ENCODE measurements at places on chromosomes 2 and 18.

DNA sequence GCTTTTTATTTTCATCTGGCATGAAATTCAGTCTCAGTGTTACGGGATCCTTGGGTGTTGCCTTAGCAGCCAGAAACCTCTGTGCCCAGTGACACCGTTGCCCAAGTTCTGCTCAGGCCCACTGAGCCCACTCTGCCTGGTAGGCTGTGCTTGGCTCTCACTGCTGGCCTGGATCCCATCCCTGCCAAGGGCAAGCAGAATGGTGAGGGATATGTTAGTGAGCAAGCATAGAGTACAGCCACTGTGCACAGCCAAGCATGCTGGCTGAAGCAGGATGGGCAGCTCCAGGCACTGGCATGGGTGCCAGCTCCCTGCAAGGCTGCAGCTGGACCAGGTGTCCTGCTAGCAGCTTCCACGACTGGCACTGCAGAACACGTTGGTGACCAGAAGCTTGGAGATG is 194.7 kb upstream of the TFPI start:
- DNase-seq: no peak

DNA sequence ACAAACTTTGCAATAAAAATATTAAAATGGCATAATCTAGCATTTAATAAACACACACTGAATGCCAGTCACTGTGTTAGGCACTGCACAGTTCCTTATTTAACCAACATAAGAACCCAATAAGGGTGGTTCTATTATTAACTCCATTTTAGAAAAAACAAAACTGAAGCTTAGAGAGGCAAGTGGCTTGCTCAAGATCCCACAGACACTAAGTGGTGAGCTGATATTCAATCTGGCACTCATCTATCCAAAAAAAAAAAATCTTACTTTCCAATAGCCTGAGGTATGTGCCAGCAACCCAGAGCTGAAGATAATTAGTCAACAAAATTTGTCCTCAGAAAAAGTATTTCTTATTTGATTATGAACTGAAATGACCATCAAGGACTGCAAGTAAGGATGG is 799 bp downstream of the CYTIP start:
- no peak for DNase-seq

- DNase-seq: no peak
Observed at GRCh38 chr2:158731386-158731785, 63.7 kb upstream of the DAPL1 start.

DNA sequence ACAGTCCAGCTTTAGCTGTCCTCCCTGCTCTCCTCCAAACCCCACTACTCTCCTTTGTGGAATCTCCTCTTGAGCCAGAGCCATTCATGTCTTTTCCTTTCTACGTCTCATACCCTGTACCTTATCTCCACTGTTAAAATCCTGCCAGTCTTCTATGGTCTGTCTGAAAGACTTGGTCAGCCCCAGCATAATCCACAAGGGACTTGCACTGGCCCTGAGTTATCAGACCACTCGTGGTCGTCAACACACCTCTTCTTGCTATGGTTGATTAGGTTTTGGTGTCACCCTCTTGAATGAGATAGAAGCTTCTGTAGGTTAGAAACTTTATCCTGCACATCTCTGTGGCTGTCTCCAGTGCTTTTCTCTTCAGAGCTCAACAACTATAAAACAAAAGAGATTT is 56.8 kb downstream of the MYO1B start:
- no peak for DNase-seq

DNA sequence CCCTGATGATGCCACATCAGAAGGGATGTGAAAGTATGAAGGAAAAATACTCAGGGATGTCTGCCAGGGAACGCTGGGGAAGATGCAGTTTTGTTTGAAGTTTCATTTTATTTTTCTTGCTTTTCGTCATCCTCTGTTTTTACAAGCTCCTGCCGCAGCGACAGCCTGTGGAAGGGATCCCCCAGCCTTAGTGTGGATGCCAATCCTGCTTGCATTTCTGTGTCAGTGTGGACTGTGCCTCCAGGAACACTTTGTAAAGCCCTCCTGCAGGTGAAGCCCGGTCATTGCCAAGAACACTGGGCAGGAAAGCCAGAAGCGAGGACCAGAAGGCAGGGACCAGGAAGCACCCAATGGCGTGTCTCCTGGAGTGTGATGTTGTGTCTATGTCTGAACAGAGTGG is 234.3 kb downstream of the SEPTIN10 start:
- no peak for DNase-seq

DNA sequence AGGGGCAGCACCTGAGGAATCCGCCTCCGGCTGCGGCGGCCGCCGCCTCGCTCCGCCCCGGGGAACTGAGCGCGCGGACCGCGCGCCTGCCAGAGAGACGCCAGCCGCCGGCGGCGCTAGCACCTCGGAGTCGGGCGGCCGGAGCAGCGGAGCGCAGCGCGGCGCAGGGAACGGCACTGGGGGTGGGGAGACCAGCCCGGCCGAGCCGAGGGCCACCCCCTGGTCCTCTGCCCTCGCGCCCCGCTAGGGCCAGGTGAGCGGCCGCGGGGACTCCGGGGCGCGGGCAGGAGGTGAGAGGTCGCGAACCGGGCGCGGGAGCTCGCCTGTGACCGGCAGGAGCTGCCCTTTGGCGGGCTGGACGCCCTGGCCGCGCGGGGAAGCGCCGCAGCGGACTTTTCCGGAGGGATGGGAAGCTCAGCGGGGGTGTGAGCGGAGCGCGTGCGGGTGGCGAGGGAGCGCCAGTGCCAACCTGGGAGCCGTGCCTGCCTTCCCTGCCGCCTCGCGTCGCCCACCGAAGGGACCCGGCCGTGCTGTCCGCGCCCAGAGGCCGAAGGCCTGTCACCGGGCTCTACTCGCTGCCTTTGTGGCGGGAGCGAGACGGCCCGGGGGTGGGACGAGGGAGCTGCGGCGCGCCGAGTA is at the start of gene GREB1L:
TSS of gene GREB1L (plus strand) at position 92 of the 639 bp plus-strand sequence. CDS start 141,287 bp downstream, outside the sequence.
- DNase-seq: no peak

DNA sequence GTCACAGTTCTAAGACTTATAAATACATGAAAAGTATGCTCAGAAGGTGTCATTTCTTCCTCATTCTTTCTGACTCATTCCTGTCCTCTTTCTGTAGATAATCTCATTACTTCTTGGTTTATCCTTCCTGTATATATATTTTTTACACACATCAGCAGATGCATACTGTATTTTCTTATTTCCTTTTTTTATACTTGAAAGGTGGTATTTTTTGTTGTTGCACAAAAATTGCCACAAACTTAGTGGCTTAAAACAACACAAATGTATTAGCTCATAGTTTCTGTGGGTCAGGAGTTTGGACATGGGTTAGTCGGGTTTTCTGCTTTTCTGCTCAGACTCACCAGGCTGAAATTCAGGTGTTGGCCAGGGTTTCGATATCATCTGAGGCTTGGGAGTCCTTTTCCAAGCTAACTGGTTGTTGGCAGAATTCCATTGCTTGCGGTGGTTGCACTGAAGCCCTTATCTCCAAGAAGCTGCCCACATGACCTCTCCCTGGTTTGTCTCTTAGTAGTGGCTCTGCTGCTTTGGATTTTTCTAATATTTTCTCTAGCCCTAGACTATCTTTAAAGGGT is 162.6 kb downstream of the FMNL2 start:
- DNase-seq: no peak

DNA sequence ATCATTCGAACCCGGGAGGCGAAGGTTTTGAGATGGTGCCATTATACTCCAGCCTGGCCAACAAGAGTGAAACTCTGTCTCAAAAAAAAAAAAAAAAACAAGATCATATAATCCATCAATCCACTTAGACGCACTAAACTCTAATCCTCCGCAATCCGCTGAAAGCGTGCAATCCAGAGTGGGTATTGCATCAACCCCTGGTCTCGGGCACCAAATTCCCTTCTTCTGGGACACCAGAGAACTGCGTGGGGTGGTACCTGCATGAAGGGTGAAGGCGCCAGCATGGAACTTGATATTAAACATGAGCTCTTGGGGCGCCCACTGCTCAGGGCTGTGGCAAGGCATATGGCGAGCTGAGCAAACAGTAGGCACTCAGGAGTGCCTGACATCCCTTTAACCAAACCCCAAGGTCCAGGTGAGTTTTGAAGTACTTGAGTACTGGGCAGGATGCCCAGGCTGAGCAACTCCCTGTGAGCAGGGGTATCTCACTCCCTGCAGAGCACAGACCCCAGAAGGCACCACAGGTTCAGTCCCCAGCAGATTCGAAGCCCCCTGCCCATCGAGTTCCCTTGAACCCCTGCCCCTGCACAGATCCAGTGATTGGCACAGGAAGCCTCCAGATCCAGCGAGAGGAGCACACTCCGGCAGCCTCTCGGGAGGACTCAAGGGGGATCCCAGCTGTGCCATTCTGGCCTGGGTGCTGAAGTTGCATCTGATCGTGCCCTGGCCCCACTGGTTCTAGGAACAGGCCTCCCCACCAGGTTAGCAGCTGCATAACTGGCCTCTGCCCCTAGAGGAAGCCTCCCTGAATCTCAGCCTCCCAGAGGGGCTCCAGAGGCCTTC is 8.0 kb downstream of the ALPI start:
- no peak for DNase-seq

- no peak for DNase-seq
Observed at GRCh38 chr2:98914713-98915580, 21.1 kb downstream of the CRACDL start.

- no peak for DNase-seq
Observed at GRCh38 chr18:39842366-39842914, 2112.6 kb upstream of the PIK3C3 start.

DNA sequence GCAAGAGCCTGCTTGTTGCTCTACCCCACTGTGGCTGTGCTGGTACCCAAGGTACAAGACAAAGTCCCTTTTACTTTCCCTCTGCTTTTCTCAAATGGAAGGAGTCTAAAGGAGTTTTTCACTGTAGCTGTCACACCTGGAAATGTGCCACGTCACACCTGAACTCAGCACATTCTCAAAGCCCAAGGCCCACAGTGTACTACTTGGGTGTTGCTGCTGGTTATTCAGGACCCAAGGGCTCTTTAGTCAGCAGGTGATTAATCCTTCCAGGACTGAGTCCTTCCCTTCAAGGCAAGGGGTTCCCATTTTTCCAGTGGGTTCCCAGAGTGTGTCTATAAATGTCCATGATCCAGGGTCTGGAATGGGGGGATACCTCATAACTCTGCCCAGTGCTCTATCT is 63.2 kb upstream of the STK39 start:
- no peak for DNase-seq

GRCh38 chr2:148876595-148877402 is 1.8 kb downstream of the KIF5C start:
- peak; percentile 72 for DNase-seq

DNA sequence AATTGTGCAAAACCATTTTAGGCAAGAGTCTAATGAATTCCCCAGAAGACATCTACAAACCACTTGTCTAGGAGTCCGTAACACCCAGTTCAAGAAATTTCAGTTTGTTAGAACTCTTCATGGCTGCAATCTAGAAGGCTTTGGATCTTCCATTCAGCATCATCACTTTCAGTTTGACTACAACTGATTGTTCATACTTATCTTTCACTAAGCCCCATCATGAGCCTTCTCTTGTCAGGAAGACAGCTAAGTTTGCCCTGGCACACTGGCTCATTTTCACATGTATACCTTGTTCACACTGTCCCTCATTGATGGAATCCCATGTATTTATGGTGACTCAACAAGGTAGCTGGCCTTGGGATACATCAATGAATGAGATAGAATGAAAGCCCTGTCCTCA is 898.4 kb upstream of the CELF4 start:
- no peak for DNase-seq

- no peak for DNase-seq
Observed at GRCh38 chr2:136230464-136230863, 112.5 kb upstream of the CXCR4 start.

DNA sequence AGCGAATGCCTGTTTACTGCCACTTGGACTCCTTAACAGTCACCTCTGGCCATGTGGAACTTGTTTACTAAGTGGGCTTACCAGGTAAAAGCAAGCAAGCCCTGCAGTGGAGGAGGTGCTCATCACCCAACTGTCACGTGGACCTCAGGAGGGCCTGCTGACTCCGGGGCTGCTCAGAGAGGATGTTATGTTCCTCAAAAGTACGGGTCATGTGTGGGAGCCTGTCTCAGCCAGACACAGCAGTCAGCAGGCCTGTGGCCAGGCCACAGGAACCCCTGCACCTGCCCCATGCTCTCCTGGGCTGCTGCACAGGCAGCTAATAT is 36.2 kb downstream of the AMER3 start:
- DNase-seq: no peak

DNA sequence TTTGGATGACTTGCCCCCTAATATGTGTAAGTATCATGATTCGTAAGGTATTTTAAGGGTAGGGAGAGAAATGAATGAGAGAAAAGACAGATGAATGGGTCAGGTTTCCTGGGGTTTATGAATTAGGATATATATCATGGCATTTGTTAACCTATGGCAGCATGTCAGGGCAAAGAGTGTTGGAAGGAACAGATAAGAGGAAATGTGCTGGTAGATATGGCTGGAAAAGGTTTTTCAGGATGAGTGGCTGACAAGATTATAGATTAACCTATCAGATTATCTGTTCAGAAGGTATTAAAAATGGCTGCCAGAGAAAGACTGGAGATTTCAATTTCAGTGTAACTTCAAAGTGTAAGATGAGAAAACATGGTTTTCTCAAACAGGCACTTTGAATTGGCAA is 67.8 kb downstream of the SRBD1 start:
- DNase-seq: no peak

DNA sequence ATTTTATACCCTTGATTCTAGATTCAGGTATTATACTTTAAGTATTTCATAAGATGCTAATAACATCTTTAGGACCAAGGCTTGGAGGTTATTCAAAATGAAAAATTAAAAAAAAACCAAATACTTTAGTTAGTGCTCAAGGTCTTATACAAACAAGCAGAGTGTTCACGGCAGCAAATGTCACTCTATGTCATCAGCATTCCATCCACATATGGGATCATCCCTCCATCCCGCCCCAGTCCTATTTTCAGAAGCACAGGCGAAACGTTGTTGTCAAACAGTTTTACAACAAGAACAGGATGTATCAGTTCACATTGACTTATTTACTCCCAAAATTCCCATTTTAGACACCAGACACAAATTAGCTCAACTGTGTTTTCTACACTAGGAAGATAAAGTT is 83.7 kb downstream of the DSEL start:
- DNase-seq: no peak

GRCh38 chr18:1014951-1015624 is 110.4 kb downstream of the ADCYAP1 start:
- DNase-seq: no peak

GRCh38 chr2:28356095-28356911 is 36.4 kb upstream of the FOSL2 start:
- peak; percentile 32 for DNase-seq

- DNase-seq: no peak
Observed at GRCh38 chr18:47036927-47037578, 1.6 kb upstream of the ELOA2 start.

Data from CD4-positive, alpha-beta memory T cell (primary cell).